ENCODE measurements at places on chromosomes 13 and 19. TPM values are rescaled to one million over a fixed set of nuclear protein-coding genes. Genes with fewer than 3 reads are reported as not detected.

The ZNF878 gene
- total RNA-seq: not detected

The VSIG10L gene
- total RNA-seq: 2.0 TPM

The ZNF208 gene
- 0.70 TPM for total RNA-seq

The FSTL3 gene
- total RNA-seq: 280 TPM

The SMIM44 gene
- total RNA-seq: not detected

The PLIN3 gene
- 97.3 TPM for total RNA-seq

The OR7A5 gene
- not detected for total RNA-seq

The REXO1 gene
- 8.8 TPM for total RNA-seq

The TUBA3C gene
- not detected for total RNA-seq

The MIDN gene
- total RNA-seq: 35.2 TPM

The CUL4A gene
- 84.0 TPM for total RNA-seq

The CNFN gene
- total RNA-seq: 1.8 TPM

The ZNF541 gene
- not detected for total RNA-seq

The CEACAM19 gene
- 1.4 TPM for total RNA-seq

The DCLK1 gene
- total RNA-seq: 44.3 TPM

The PINLYP gene
- 0.58 TPM for total RNA-seq

The MPV17L2 gene
- 36.8 TPM for total RNA-seq

The SLITRK6 gene
- 2.9 TPM for total RNA-seq

The ELAVL1 gene
- 23.2 TPM for total RNA-seq

The SIGLEC7 gene
- not detected for total RNA-seq

The LIM2 gene
- not detected for total RNA-seq

The NEK3 gene
- total RNA-seq: 10.7 TPM

The MYO16 gene
- total RNA-seq: 1.1 TPM

The TGDS gene
- total RNA-seq: 17.6 TPM

The VSTM1 gene
- not detected for total RNA-seq

The KIR2DL1 gene
- total RNA-seq: not detected

The KLC3 gene
- not detected for total RNA-seq

The NKPD1 gene
- total RNA-seq: under 0.01 TPM

The RNF113B gene
- not detected for total RNA-seq

The PRSS57 gene
- not detected for total RNA-seq

The ZNF729 gene
- total RNA-seq: not detected

The MFSD12 gene
- total RNA-seq: 65.9 TPM

The NECTIN2 gene
- total RNA-seq: 76.9 TPM

The RPL28 gene
- 452 TPM for total RNA-seq

The CSNK1A1L gene
- not detected for total RNA-seq

The GPR183 gene
- not detected for total RNA-seq

The ZFP28 gene
- 7.0 TPM for total RNA-seq

The TBXA2R gene
- 1.4 TPM for total RNA-seq

The PSG11 gene
- total RNA-seq: not detected

The HSD17B14 gene
- 14.9 TPM for total RNA-seq

The CACNG7 gene
- total RNA-seq: 3.7 TPM

The GNG14 gene
- not detected for total RNA-seq

The LSR gene
- total RNA-seq: not detected

The SLC25A23 gene
- 57.4 TPM for total RNA-seq

The CCDC106 gene
- total RNA-seq: 19.8 TPM

The GRIN3B gene
- 0.70 TPM for total RNA-seq

The TMEM59L gene
- total RNA-seq: 14.5 TPM

The SUPT20H gene
- total RNA-seq: 24.0 TPM

The ATF5 gene
- total RNA-seq: 24.9 TPM
